ENCODE measurements at places on chromosomes 11 and 22.

DNA sequence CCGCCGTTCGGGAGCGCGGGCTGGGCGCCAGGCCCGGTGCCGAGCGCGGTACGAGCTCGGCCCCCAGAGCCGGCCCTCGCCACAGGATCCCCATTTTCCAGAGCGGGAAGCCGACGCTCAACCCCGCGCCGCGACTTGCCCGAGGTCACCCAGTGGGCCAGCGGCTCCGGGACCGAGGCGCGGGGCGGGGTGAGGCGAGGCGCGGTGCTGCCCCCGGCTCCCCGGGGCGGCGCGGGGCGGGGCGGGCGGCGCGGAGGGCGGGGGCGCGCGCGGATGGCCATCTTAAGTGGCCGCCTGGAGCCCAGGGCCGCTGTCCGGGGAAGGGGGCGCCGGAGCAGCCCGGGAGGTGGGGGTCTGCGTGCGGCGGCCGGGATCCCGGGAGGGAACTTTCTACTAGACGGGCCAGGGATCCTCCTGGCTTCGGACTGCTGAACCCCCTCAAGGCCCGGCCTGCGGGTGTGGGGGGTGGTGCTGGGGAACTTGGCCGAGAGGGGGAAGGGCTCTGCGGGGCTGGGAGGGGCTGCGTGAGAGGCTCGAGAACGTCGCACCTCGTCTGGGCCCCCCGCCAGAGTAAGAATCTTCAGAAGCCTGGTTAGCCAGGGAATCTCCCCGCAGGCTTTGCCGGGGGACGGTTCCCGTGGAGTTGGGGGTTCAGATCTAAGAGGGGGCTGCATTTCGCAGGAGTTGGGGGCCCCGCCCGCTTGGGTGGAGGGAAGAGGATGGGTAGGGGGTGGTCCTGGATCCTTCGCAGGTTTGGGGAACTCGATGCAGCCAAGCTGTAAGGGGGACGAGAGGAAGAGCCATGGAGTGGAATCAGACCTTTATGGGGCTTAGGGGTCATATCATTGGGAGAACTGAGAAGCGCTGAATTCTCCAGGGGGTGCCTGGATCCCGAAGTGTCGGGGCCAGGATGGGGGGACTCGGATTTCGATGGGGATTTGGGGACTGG, 678 bp upstream of the INPPL1 start:
- peak; percentile 72 for DNase-seq

GRCh38 chr22:21563912-21564311, 3.6 kb upstream of the UBE2L3 start:
- no peak for DNase-seq

DNA sequence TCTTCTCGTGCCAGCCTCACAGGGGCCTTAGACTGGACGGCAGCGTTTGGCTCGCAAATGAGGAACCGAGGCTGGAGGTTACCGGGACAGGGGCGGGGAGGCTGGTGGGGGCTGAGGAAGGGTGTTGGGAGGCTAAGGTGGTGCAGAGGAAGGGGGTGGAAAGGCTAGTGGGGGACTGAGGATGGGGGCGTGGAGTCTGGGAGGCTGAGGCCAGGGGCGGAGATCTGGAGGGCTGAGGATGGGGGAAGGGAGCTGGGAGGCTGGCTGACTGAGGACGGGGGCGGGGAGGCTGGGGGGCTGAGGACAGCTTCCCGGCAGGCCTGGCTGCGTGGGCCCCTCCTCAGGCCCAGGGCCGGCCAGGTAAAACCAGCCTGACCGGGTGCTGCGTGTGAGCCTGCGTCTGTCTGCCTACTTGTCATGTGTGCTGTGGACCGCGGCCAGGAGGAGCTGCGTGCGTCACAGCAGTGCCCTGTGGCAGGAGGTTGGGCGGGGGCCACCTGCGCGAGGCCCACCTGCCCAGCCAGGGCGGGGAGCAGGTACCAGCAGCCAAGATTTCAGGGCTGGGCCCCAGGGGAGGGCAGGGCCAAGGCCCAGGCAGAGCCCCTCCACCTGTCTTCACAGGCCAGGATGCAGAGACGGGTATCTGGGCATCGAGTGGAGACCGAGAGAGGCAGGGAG, 9.4 kb upstream of the PIM3 start:
- DNase-seq = no peak

- no peak for DNase-seq
Measured at GRCh38 chr11:6586434-6587359, 16.7 kb downstream of the RRP8 start.

- no peak for DNase-seq
Measured at GRCh38 chr22:19886605-19887255, 32.1 kb upstream of the GNB1L start.

DNA sequence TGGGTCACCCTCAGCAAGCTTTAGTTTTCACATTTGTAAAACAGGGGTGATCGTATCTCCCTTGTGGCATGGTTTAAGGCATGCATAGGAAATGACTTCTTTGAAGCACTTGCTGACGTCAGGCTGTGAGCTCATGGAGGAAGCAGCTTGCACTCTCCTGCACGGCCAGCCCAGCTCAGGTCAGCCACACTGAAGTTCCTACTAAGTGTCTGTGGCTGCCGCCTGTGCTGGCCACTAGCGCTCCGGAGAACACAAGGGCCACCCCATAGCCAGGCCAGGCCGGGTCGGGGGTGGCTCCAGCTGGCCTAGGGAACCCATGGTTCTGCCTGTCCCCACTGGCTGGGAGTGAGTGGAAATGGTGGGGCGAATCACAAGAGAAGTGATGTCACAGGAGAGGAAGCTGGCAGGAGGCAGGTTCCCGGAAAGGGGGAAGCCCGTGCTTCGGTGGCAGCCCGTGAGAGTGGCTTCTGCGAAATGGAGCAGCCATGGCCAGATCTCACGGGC, 28.2 kb downstream of the KCTD17 start:
- no peak for DNase-seq

DNA sequence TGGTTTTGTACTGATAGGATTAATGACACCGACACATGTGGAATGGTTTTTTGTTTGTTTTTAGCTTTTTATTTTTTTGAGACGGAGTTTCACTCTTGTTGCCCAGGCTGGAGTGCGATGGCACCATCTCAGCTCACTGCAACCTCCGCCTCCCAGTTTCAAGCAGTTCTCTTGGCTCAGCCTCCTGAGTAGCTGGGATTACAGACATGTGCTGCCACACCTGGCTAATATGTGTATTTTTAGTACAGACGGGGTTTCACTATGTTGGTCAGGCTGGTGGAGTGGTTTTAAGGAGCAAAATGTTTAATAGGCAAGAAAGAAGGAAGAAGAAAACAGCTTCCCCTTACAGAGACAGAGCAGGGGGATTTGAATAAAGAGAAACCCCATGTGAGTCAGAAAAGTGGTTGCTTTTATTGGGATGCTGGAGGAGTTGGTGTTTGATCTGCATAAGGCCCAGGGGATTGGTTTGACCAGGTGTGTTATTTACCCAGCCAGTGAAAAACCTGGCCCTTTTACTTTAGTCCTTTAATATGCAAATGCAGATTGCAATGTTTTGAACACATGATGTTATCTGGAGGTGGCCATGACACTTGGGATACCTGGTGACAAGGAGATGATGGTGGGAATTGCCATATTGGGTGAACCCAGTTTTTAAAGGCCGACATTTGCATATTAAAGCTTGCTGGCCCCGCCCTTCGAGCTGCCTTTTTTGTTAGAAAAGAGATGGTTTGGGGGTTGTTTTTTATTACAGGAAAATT, 24.3 kb downstream of the SUSD2 start:
- no peak for DNase-seq

- no peak for DNase-seq
Measured at GRCh38 chr22:24443668-24444067, 16.3 kb downstream of the ADORA2A start.

DNA sequence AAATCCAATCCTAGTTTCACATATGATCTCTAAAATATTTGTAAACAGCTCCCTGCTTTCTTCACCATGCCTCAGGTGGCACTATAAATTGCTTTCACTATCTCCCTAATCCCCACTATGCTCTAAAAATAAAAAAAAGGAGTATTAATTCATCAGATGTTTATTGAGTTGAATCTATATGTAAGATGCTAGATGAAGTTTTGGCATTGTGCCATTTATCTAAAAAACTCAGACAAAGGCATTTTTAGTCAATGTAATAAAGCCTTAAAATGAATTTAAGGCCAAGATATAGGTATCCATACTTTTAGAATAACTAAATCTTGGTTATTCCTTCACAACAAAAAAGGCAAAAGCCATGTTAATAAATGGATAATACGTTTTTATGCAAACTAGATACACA, 373.9 kb downstream of the ETS1 start:
- no peak for DNase-seq

- no peak for DNase-seq
Measured at GRCh38 chr22:46192210-46192993, 42.1 kb downstream of the PPARA start.

GRCh38 chr11:35682230-35683173, 19.9 kb downstream of the TRIM44 start:
- DNase-seq = peak; percentile 50

- peak; percentile 63 for DNase-seq
Measured at GRCh38 chr22:27990879-27991278, 71.8 kb upstream of the PITPNB start.

DNA sequence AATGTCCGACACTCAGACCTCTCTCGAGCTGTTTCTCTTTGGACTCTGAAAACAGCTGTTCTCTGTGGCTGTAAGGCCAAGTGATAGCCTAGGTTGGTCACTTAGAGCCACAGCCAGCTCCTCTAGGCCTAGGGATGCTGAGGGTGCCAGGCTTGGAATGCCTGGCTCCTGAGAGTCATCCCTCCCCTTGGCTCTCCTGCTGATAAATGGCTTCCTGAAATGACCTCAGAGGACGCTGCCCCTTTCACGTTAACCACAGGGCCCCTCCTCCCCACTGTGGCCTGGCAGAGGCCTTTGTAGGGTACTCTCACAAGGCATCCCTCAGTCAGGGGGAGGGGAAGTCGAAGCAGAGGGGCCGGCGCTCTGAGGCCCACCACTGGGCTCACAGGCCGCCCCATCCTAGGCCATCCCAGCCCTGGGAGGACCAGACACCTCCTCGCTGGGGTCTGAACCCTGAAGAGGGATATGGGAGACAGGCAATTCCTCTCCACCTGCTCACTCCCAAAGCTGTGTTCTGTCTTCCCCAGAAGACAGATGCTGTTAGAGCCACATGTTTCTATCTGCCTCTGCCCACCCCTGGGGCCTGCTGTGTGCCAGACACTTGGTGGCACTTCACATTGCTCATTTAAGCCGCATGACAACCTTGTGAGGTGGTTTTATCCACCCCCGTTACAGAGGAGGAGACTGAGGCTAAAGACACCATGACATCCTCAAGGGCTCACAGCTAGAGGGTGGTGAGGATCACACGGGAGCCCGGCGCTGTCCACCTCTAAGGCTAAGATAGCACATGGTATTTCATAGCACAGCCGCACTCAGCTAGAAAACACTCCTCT, 50.9 kb downstream of the ARFGAP3 start:
- no peak for DNase-seq

DNA sequence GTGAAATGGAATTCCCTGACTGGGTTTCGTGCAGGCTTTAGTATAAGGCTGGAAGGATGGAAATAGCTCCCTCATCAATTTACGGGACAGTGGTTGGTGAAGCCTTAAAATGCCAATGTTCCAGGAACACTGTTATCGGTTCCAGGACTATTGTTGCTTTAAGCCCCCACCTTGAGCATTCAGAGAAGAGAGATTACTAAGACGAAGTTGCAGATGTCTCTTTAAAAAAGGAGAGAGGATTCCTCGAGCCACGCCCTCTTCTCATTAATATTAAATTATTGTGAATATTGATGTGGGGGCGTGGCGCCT, 195 bp upstream of the CREB3L1 start:
- no peak for DNase-seq

- peak; percentile 66 for DNase-seq
Measured at GRCh38 chr11:57641011-57641807, 8.5 kb downstream of the YPEL4 start.

- DNase-seq = no peak
Measured at GRCh38 chr22:35148381-35148780, 82.4 kb downstream of the ISX start.

DNA sequence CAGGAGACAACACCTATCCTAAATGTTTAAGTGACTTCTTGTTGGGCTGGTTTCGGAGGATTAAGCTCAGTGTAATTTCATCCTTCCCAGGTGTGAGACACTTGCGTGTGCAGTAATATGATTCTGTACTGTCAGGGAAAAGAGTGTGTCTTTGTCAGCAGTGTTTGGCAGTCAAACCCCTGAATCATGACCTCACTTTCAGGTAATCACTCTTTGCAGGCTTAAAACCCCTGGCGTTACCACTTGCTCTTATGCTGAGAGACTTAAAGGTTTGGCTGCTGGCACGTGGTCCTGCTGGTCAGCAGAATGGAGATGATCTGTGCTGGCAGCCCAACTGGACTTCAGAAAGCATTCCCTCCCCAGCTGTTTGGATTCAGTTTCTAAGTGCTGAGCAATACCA, 56.1 kb downstream of the APIP start:
- no peak for DNase-seq

DNA sequence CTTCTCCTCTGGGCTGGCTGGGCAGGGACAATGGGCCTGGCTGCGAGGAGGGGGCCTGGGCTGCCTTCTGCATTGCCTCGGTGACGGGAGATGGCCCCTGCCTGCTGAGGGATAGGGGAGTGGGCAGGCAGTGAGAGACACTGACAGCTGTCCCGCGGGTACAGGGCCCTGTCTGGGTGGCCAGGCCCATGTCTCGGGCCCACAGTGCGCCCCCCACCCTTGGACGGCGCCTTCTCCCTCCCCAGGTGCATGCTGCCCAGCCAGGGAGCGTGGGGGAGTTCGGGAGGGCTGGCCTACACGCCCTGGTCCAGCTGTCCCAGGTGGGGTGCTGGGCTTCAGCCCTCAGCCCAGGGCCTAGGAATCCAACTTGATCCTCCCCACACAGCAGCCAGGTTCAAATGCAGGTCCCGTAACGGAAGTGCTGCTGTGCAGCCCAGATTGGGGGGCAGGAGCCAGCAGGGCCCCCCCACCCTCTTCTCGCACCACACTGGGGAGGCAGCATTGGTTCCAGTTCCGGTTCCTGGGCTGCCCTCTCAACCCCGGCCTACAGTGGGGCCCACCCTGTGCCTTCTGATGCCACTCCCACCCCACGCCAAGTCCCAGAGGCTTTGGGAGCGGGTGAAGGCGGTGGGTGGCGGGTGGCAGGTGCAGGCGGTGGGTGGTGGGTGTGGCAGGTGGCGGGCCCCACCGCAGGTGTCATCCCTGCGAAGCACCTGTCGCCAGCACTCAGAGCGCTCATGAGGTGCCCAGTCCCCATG, 7.3 kb upstream of the TSSC4 start:
- DNase-seq = no peak

DNA sequence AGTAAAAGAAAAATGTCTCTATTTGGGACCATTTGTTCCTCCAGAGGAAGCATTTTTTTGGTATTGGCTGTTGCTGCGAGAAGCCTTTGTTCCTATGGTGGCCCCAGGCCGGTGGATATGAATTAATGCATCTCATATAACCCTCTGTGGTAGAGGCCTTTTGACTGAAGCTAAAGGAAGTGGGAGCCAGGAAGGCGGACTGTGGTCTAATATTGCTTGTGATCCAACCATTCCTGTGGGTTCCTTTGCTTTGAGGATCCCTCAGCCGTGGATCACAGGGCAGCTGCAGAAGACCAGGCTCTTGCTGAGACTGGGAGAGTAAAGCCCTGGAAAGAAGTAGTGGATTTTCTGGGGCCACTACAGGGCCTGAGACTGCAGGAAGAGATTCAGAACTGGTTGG, 68.3 kb upstream of the NAV2 start:
- no peak for DNase-seq

Data from D341Med (cell line).